Activated CD4-positive, alpha-beta T cell treated with anti-CD3 and anti-CD28 coated beads for 48 hours (primary cell): ENCODE measurements at places on chromosomes 13 and 19.
A peak's percentile ranks its signal among the peaks of the same experiment; 100 is the strongest.

- no peak for DNase-seq
Measured at GRCh38 chr19:44735011-44735410, 13.5 kb upstream of the BCL3 start.

DNA sequence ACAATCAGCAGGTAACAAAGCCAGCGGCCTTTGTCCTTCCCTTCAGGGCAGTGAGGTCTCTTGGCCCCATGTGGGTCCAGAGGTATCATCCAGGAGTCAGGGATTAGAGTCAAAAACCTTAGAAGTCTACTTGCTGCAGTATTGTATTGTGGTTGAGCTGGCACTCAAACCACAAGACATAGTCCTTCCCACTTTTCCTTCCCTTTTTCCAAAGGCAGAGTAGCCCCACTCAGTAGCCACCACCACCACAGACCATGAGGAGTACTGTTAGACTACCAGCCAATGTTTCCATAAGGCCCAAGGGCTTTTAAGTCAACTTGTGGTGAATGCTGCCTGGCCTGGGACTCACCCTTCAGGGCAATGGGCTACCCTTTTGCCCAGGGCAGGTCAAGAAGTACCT, 27.1 kb upstream of the CCNA1 start:
- DNase-seq, result no peak

GRCh38 chr19:3982701-3983541, 2.3 kb downstream of the EEF2 start:
- peak; percentile 27 for DNase-seq

- no peak for DNase-seq
Measured at GRCh38 chr19:2732157-2732725, 7.6 kb downstream of the SLC39A3 start.

DNA sequence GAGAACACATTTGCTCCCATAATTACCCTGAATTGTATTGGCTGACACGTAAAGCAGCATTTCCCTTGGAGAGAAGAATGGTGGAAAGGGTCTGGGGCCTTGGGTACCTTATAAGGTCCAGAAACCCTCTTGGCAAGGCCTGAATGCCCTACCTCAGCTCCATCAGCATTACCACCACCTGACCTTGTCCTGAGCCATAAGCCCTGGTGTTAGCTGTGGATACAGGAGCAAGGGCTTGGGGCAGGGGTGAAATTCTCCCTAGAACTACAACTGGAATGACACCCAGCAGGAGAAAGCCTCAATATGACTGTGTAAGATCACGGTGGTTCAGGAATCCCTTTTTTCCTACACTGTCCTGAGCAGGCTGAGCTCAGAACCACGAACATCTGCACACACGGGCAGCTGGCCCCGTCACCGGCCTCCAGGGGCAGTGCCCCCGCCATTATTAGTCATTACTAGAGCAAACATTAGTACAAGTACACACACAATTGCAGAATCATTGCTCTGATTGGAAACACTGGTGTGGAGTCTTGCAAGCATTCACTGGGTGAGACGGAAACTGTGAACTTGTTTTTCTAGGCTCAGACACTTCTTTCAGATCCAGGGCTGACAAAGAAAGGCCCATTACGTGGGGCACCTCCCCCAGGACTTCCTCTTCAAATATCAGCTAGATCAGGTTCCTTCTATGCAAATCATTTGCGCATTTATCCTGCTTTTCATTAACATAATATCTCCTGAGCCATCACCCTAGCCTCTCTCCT, 26.8 kb upstream of the MTIF3 start:
- DNase-seq, result peak; percentile 22

GRCh38 chr13:113123226-113124201, 915 bp downstream of the F10 start:
- no peak for DNase-seq

- DNase-seq, result no peak
Measured at GRCh38 chr13:111115965-111116521, 933 bp downstream of the ARHGEF7 start.

GRCh38 chr19:4913996-4914735, 4.9 kb downstream of the UHRF1 start:
- DNase-seq, result peak; percentile 49

DNA sequence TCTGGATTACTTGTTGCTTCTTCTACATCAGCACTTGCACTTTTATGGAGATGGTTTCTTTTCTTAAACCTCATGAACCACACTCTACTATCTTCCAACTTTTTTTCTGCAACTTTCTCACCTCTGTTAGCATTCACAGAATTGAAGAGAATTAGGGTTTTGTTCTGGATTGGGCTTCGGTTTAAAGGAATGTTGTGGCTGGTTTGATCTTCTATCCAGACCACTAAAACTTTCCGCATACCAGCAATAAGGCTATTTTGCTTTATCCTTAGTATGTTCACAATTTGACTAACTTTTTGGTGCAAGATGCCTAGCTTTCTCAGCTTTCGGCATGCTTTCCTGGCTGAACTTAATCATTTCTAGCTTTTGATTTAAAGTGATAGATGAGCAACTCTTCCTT, 666.7 kb upstream of the MIR17HG start:
- DNase-seq, result no peak

GRCh38 chr13:113092776-113093579, 12.6 kb upstream of the F7 start:
- DNase-seq, result no peak

GRCh38 chr19:19054939-19055440, 8.8 kb upstream of the SLC25A42 start:
- DNase-seq, result no peak

DNA sequence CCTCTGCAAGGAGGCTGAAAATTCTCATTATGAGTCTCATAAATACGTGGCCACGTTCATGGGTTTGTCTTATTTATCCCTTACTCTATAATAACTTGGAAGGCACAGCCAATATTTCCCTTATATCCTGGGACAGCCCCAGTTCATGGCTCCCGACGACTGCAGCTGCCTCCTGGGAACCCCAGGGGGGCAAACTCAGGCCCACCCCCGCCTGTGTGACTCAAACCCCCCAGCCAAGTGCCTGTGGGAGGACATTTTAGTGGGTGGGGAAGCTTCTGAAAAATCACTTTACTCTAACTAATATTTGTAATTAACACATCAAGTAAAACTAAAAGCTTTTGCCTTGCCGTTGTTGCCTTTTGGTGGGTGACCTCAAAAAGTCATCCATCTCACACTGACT, 14.3 kb downstream of the RASA3 start:
- DNase-seq, result no peak

GRCh38 chr19:39136225-39136940, 10.8 kb downstream of the PAK4 start:
- no peak for DNase-seq

DNA sequence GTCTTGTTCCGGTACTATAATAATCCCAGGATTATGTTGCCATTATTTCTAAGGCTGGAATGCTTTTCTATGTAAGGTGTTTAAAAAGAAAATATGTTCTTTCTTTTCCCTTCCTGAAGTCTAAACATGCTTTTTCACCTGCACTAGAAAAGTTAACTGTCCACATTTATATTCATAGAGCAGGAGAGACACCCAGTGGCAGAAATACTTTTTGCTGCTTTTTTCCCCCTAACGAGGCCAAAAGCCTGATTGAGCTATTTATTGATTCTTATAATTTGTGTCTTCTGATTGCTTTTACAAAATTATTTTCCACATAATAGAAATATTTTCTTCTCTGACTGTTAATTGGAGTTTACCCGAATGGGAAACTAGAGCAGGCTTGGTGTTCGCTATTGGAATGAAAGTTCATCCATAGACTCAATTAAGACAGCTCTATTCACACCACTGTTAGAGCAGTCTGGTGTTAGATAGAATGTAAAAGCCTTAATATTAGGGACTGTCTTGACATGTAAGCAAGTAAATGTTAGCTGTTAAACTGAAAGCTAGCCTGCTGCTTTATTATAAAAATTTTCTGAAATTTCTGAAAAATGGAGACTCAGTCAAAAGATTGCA, 15.8 kb downstream of the GPR180 start:
- DNase-seq, result peak; percentile 32
